Left lung (tissue), 14 donors: ENCODE measurements at places on chromosomes 16 and 17. TPM values are rescaled to one million over a fixed set of nuclear protein-coding genes. Genes with fewer than 3 reads are reported as not detected.

DNA sequence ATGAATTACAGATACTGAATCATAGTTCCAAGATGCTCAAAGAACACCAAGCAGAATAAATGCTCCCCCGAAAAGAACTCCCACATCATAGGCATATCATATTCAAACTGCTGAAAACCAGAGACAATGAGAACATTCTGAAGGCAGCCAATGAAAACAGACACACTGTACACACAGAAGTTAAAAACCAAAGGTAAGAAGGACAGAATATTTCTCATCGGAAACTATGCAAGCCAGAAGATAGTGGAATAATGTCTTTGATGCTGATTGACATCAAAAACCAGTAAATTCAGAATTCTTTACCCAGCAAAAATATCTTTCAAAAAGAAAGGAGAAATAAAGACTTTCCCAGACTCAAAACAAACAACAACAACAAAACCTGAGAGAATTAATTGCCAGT lies 73.8 kb upstream of the IRX5 start:
- DNase-seq = no peak

DNA sequence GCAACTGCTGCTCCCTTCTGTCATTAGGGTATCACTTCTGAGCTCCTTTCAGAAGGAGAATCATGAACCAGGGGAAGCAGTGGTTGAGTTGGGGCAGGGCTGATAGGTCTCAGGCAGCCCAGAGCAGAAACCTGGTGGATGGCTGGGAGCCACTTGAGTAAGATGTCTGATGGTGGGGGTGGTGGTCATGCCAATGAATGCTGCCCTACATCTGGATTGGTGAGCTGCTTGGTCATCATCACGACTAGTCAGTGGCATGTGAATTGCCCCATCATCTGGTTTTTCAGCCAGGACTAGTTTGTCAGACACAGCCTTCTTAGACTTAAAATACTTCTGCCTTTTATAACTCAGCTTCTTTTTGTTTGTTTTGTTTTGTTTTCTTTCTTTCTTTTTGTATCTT lies 2.6 kb downstream of the GID4 start:
- DNase-seq = no peak

DNA sequence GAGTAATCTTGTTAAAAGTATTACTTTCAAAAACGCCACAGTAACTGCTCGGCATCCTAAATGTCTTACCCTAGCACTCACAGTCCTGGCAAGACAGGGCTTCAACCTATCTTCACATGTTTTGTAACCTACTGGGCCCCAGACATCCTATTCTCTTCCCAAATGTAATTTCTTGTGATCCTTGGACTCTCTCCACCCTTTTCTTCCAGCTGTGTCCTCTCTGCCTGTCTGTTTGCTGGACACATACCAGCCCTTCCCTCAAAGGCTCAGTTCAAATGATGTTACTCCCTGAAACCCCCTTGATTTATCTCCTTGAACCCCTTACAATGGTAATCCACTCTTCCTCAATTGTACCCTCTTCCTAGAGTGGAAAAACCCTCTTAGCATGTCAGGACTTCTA lies 60.1 kb upstream of the CNEP1R1 start:
- peak; percentile 72 for DNase-seq

DNA sequence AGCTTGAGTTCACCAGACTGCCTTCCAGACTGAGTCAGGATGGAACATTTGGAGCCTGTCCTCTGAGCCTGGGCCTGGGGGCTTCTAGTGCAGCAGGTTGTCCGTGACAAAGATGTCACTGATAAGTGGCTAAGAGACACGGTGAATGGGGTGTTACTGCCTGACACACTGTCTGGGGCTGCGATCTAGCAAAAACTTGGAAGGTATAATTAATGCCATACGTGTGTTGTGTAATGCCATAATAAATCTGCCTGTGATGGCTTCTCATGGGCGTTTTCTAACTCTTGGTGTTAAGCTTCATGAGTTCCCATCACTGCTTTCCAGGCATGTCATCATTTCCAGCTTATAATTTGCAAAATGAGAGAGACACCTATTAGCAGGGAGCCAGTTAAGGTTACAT lies 215.4 kb downstream of the UTP18 start:
- no peak for DNase-seq

- DNase-seq = no peak
Observed at GRCh38 chr16:84241778-84242177, 2.0 kb upstream of the KCNG4 start.

DNA sequence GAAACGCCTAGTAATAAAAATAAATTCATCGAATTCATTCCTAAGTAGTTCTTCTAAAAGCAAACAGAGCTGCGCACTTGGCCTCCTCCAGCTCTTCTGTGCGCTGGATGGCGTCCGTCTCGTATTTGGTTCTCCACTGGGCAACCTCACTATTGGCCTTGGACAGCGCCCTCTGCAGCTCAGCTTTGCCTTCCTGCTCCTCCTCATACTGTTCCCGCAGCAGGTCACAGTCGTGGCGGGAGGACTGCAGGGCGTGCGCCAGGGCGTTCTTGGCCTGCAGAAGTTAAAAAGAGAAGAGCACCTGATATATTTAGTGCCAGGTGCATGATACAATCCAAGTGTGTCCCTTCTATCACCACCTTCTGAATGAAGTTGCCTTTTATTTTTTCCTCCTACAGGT lies 21.8 kb downstream of the MYH3 start:
- no peak for DNase-seq

Gene CNTD1
- polyA plus RNA-seq = 3.4 TPM

Gene B4GALNT2
- 0.65 TPM for polyA plus RNA-seq
